ENCODE measurements at places on chromosomes 11 and 22. TPM values are rescaled to one million over a fixed set of nuclear protein-coding genes. Genes with fewer than 3 reads are reported as not detected.

DNA sequence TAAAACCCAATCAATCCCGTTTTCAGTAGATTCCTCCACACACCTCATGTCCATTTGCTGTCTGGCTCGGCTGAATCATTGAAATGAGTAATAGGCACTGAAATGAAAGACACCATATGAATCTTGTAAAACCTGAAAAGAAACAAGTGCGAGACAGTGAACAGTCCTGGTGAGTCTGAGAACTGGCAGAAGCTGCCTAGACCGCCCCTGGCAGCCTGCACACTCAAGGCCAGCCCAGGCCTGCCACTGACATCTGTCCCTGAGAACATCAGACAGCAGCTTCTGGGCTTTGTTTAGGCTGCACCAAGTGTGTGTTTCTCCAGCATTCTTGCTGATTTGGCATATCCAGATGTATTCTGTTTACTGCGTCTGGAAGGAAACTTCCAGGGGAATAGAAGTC lies 44.8 kb downstream of the ENDOD1 start:
- H3K27me3 ChIP-seq: no peaks in the 10 kb centered on the region
- peaks cover 9% of the 10 kb centered on the region for H3K36me3 ChIP-seq
- no peak for DNase-seq
- H3K4me3 ChIP-seq: no peak overlapping the region
- peaks cover 9% of the 10 kb centered on the region for H3K4me1 ChIP-seq
- no peak overlapping the region for H3K27ac ChIP-seq

The PARVG gene
- 158 TPM for total RNA-seq

The C11orf42 gene
- total RNA-seq: not detected

DNA sequence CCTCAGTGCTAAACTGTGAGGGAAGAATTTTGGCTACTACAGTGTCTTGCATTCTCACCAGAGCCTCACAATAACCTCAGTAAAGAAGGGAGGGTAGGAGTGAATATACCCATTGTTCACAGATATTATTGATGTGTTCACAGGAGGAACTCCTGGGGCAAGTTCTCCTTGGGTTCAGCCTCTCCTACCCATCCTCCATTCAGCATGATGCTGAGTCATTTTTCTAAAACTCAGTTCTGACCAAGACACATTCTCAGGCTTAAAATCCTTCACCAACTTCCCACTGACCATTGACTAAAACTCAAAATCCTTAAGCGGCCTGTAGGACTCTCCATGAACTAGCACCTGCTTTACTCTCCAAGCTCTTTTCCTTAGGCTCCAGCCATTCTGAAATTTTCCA lies 48.7 kb downstream of the SYTL2 start:
- no peaks in the 10 kb centered on the region for H3K27me3 ChIP-seq
- peaks cover 44% of the 10 kb centered on the region for H3K4me1 ChIP-seq
- peaks cover 41% of the 10 kb centered on the region for H3K36me3 ChIP-seq
- no peak for DNase-seq

The OR4A15 gene
- total RNA-seq: not detected
